ENCODE measurements at places on chromosomes 1 and 21.

DNA sequence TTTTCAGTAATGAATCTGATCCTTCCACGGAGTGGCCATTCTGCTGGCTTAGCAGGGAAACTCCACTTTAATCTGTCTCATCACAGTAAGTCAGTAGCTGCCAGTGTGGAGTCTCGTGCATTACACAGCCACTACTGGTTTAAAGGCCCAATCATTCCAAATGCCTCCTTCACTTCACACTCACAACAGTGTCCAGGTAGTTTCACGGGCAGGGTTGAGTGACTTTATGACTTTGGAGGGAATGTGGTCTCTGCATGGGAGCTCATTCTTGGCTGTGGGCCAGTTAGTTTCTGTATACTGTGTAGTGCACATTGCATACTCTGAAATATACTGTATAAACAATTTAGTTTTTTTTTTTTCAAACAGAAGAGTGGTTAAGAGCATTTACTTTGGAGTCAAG is 34.6 kb upstream of the C1orf87 start:
- no peak for DNase-seq

DNA sequence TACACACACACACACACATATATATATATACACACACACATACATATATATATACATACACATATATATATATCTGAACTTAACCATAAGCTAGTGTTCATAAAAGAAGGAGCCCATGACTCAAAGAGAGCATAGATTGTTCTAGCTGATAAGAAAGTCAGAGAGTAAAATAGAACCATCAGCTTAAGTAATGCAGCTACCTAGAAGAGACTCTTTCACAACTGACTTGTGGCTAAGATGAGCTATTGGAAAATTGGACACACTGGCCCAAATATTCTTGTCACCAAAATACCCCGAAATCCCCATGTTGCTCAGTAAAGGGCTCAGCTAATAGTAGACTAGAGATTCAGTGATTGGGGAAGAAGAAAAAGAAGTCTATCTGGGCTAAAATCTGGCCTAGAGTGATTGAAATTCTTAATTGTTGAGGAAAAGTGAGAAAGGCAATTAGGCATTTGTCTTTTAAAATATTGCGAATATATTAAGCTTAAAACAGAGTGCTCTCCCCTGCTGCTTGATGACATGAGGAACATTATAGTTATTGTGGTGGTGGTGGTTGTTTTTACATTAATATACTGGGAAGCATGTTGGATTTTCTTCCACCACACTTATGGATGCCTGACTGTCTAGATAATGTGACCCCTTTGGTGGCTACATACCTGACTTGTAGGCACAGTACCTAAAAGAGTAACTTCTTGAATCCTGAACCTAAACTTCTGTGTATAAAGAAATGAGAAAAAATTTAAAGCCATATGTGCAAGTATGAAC is 6.3 kb downstream of the SLAMF1 start:
- no peak for DNase-seq

GRCh38 chr1:209899948-209900347 is 38.1 kb upstream of the SYT14 start:
- DNase-seq = no peak

- DNase-seq = peak; percentile 60
Measured at GRCh38 chr21:40938611-40939010, 91.7 kb upstream of the DSCAM start.

GRCh38 chr1:179824265-179824664 is 53.3 kb downstream of the TOR1AIP2 start:
- no peak for DNase-seq

- no peak for DNase-seq
Measured at GRCh38 chr21:37380349-37381323, 14.1 kb downstream of the DYRK1A start.

DNA sequence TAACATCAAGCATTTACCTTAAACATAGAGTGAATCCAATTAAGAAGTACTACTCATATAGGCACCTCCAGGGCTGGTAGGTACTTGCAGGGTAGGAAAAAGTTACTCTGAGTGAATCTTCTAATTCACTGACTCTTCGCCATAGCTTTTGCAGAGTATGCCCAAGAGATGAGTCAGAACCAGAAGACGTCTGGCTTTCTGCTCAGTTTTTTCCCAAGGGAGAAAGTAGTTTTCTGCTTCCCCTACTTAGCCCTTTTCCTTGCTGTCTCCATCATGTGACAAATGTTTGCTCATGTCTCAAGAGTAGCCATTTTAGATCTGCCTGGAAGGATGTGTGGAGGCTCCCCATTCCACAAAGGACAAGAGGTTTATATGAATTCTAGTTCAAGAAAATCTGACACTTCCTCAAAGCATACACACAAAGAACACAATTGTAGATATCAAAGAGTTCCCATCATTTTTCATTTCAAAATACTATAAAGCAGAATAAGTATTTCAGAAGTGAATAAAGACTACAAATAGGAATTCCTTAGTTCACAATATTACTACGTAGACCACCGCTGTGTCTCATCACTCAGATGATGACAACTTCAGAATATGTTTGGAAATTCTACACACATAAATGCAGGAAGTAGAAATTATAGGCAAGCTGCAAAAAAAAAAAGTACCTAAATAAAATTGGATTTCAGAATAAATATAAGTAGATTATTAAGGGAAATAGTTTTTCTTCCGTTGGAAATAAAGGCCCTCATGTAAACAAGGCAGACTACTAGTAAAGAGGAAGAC is 98.5 kb downstream of the ASH1L start:
- no peak for DNase-seq

- DNase-seq = no peak
Measured at GRCh38 chr21:44522753-44523204, 17.2 kb downstream of the KRTAP10-1 start.

DNA sequence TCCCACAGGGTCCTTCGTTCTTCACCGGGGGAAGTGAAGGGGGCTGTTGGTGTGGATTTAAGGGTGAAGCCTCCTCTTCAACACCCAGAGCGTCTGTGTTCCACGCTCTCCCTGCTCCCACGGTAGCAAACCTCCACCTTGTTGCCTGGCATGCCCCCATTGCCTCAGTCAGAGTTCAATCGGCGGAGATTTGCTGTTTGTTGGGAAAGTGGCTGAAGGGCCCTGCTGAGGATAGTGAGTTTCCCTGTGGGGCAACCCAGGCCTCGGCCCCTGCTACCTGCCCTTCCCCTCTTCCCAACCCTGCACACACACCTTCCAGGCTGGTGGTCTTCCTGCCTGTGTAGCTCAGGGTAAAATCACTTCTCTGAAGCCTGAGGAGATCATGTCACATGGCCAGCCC is 60.5 kb downstream of the TOR1AIP2 start:
- no peak for DNase-seq

DNA sequence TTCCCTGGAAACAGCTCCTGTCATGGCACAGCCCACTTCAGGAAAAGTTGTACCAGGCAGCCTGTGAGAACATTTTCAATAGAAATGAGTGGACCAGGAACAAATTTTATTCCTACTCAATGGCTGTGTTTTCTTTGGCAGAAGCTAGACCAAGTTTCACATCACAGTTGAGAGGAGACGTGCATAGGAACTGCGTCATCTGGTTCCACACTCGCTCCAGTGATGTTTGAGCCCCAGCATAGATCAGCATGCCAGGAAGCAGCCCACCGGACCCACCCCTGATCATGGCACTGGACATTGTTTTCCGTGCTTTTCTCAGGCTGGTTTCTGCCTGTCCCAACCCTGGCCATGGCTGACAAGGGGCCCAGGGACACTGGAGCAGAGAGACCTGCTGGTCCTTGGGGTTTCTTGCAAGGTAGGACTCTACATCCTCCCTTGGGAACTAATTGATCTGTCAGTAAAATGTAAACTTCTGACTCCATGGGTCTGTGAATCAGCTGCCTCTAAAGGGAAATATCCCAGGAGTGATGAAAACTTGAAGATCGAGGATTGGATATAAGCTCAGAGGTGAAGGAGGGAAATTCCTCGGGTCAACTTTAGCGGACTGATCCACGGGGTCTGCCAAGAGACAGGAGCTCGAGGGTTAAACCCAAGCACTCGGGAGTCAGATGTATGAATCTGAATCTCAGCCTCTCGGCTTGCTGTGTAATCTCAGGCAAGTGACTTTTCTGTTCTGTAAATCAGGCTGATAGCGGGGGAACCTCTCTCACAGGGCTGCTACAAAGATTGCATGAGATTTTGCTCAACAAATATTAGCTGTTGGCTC is 35.7 kb downstream of the NEK2 start:
- DNase-seq = no peak

DNA sequence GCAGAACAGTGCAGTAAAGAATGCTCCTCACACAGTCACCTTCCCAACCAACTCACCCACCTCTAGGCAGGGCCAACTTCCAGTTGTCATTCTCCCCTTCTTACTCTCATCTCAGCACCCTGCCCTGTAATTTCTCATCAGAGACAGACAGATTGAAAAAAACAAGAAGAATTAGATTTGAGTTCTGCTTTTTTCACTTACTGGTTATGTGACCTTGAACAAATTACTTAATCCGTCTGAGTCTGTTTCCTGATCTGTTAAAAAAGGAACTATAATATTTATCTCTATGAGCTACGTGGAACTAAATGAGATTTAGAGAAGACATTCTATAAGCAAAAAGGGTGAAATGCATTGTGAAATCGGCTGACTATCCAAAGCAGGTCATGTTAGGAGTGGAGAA is 330.3 kb downstream of the ZNF326 start:
- DNase-seq = no peak

- peak; percentile 78 for DNase-seq
Measured at GRCh38 chr1:9294910-9295636, 2.4 kb downstream of the SPSB1 start.

DNA sequence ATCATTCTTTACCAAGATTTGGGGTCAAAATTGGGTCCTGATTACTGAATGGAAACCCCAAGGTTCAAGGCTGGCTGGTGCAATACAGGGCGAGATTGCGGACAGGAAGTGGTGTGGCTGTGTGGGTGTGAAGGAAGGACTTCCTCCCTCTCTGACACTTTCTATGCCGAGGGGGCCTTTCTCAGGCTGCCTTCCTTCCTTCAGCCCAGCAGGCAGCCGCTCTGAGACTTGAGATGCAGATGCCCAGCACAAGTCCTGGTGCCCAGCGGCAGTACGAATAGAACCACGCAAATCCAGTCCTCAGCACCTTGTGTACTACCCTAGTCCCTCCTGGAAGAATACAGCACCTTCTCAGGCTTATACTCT is 16.3 kb downstream of the BATF3 start:
- no peak for DNase-seq

- no peak for DNase-seq
Measured at GRCh38 chr1:212794561-212795014, 2.9 kb downstream of the TATDN3 start.

GRCh38 chr1:147628441-147628840 is 41.9 kb downstream of the ACP6 start:
- no peak for DNase-seq

GRCh38 chr21:43719748-43720538 is 1.0 kb downstream of the PDXK start:
- no peak for DNase-seq

GRCh38 chr1:2060535-2060934 is 10.3 kb downstream of the PRKCZ start:
- no peak for DNase-seq

- DNase-seq = no peak
Measured at GRCh38 chr1:231605149-231606100, 21.2 kb upstream of the DISC1 start.

DNA sequence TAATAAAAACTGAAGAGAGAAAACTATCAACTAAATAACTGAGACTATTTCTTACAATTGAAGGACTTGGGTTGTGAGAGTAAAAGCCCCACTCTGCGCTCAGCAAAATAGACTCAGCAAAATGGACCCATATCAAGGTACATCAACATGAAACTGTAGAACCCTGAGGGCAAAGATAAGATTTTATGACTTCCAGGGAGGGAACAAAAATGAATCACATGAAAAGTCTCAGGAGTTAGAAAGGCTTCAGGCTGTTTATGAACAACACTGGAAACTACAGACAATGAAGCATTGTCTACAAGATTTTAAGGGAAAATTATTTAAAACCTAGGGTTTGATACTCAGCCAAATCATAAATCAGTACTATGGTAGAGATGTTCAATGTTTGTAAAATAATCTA is 434.3 kb downstream of the PTPRC start:
- DNase-seq = no peak

DNA sequence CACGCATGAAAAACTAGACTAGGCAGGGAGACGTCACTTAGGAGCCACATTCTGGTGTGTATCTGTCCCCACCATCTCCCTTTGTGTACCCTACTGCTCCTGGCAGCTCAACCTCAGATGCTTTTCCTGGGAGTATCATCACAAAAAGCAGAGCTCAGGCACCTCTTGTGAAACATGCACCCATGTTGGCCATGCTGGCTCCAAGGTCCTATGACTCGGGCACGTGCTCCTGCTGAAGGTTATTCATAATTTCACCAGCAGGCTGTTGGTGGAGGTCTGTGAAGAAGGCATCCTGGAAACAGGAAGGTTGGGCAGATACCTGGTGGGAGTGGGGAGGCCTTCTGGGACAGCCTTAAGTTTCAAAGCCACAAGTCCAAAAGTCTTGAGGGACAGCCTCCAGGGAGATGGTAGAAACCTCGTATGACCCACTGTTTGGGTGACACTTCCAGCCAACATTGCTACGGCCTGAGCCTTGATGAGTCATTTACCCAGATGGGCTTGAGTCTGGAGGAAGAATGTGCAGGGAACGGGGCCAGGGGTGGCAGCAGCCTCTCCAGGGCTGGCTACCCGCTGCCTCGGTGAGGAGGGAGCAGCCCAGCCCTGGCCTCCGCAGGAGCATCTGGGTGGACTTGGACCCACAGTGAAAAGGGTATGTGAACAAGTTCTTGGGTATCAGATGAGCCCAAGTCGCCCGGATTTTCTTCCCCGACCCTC is 75.8 kb downstream of the PGBD5 start:
- DNase-seq = no peak

DNA sequence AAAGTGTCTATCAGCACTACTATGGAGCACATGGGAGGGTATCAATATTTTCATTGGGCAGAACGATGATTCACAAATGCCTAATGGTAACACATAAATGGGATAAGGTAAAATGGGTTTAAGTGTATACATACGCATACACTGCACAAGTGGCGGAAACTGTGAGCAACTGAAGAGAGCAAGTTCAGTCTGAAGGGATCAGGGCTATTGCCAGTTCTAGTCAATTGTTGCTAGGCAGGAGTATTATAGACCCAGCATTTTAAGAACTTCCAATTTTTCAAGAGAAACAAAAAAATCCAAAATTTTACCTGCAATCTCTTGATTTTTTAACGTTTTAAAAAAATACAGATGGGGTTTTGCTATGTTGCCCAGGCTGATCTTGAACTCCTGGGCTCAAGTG is 23.1 kb downstream of the FOXJ3 start:
- DNase-seq = no peak

- peak; percentile 19 for DNase-seq
Measured at GRCh38 chr1:62585469-62586155, 11.7 kb upstream of the ANGPTL3 start.

- DNase-seq = peak; percentile 84
Measured at GRCh38 chr1:47192458-47193384, 2.9 kb upstream of the PDZK1IP1 start.

GRCh38 chr1:204255225-204255624 is 41.4 kb upstream of the GOLT1A start:
- no peak for DNase-seq

- no peak for DNase-seq
Measured at GRCh38 chr21:44352253-44352860, 1.1 kb upstream of the TRPM2 start.

GRCh38 chr1:210750468-210750867 is 383.5 kb downstream of the KCNH1 start:
- no peak for DNase-seq

- DNase-seq = peak; percentile 52
Measured at GRCh38 chr1:180213401-180214170, 16.5 kb upstream of the LHX4 start.

- no peak for DNase-seq
Measured at GRCh38 chr1:182671750-182672486, 12.5 kb downstream of the RGS8 start.

GRCh38 chr1:18108299-18109057 is 880 bp downstream of the IGSF21 start:
- no peak for DNase-seq

GRCh38 chr1:210940081-210940617 is 193.8 kb downstream of the KCNH1 start:
- no peak for DNase-seq
